ENCODE measurements at places on chromosomes 13 and 19.

GRCh38 chr19:46812977-46813838 is 24.8 kb upstream of the SLC1A5 start:
- no peak for DNase-seq

DNA sequence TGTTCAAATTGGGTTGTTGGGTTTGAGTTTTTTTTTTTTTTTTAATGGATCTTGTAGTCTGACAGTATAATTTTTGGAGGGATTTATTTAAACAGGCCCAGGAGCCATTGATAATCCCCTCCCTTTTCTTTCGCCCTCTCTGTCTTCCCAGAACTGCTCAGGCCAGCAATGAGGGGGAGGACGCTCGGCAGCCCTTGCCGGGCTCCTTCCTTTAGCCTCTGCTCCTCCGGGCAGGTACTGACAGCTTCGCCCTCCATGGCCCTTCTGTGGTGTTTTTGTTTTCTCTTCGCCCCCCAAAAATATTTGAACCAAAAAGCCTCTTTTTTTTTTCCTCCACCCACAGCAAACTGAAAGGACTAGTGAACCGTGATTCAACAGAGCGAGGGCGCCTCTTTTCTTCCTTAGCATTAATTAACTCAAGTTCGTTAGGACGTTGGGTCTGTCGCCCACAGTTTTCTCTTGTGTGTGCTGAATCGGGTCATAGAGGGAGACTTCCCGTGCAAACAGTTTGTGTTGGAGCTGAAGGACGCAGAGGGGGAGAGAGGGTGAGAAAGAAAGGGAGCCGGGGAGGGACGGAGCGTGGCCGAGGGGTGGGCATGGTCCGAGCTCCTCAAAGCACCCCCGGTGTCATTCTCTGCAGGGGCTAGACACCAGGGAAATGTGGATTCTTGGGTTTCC is 21.5 kb downstream of the NFIX start:
- DNase-seq: no peak

GRCh38 chr13:91400063-91400399 is 1.6 kb downstream of the GPC5 start:
- no peak for DNase-seq

DNA sequence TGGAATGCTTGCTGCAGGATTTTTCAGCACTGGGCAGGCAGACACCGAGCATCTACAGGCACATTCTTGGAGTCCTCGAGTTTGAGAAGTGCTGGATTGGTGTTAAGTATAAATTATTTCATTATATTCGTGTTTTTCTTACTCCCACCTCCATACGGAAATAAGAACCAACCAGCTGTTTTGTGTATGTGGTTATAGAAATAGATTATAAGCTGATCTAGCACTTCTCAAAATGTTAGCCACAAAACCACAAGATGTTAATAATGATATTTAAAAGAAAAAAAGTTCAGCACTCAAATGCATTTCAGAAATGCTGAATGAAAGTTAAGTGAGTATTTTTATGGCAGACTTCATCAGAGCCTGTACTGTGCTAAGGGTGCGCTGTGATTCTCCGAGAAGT is 24.0 kb upstream of the TEX29 start:
- no peak for DNase-seq

- no peak for DNase-seq
These were observed 2.4 kb upstream of the ARGLU1 start for GRCh38 chr13:106570299-106570852.

DNA sequence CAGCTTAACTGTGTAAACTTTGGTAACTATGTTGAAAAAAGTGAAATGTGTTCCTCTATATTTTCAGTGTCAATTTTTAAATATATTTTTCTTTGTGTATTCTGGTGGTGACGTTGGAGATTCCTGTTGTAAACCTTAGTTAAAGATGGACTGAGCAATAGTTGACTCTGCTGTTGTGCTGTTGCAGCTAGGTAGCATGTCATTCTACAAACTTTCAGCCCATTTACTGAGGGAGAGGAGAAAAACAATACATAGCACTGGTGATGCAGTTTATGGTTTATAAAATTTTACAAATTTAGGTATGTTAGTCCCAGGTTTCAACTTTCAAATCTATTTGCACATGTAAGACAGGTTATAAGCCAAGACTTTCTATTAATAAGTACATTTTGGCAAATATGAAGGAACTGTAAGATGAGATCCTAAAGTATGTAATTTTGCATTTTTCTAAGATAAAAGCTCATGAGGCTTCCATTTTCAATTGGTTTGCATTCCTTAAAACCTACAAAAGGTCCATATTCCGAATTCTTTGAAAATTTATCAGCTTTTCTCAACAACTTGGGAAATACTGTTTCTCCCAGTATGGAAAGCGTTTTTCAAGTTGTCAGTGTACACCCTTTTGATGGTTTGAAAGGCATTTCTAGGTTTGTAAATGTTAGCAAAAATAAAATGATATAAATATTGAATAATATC is 1.5 kb downstream of the NDFIP2 start:
- no peak for DNase-seq

GRCh38 chr13:98874029-98874397 is 103.9 kb downstream of the DOCK9 start:
- DNase-seq: no peak

- DNase-seq: no peak
These were observed 1.9 kb downstream of the TSEN34 start for GRCh38 chr19:54193011-54193410.

DNA sequence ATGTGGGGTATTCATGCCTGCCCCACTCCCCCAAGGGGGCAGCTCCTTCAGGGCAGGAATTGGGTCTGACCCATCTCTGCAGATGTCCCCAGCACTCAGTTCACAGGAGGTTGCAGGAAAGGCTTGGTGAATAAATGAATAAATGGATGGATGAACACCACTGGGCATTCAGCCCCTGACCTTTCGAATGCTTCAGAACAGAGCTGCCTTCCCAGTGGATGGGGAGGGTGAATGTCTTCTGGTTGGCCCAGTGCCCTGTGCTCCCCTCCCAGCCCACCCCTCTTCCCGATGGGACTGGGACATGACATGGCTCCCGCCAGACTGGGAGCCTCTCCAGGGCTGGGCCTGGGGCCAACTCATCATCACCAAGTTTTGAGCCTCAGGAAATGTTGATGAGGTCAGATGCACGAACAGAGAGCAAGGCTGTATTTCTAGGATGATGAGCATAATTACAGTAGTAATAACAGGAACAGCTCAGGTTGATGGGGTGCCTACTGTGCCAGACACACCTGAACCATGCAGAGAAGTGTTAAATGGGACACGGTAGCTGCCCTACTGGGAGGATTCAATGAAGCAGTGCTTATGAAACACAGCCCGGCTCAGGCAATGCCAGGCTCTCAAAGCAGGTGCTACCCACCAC is 25.7 kb downstream of the VRK3 start:
- DNase-seq: no peak

DNA sequence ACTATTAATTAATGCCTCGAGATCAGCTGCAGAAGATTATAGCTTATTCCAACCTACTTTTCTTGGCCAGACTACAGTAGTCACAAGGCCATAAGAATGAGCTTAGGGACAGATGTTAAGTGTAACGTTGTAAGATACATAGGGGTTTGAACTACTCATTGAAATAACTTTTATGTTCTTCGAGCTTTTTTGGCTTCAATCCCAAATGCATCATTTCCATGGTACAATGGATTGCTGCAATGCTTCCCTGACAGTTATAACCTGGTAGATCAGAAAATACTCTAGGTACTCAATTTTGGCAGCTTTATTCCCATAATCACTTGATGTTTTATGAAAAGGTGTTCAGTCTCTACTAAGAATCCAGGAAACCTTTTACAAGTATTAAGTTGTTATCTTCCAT is 2216.7 kb upstream of the PCDH20 start:
- DNase-seq: no peak

GRCh38 chr13:30093236-30093635 is 214.1 kb downstream of the KATNAL1 start:
- no peak for DNase-seq

DNA sequence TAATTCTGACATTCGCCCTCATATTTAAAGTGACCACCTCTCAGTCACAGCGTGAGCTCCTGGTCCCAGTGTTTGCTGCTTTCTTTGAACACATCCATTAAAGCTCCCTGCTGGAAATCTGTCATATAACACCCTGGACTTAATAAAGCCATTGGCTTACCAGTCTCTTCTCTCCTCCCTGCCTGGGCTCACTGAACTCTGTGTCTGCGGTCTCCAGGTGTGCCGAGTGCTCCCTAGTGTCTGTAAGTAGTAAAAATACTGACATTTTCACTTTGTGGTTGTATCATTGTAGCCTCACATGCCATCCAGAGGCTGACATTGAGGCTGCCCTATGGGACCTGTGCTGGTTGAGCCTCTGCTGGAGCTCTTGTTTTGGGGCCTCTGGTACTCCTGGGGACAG is 2.6 kb upstream of the PSG11 start:
- DNase-seq: no peak

- DNase-seq: no peak
These were observed 3.8 kb upstream of the IL17D start for GRCh38 chr13:20699715-20700114.

GRCh38 chr13:102970542-102970941 is 95.7 kb downstream of the SLC10A2 start:
- DNase-seq: no peak

DNA sequence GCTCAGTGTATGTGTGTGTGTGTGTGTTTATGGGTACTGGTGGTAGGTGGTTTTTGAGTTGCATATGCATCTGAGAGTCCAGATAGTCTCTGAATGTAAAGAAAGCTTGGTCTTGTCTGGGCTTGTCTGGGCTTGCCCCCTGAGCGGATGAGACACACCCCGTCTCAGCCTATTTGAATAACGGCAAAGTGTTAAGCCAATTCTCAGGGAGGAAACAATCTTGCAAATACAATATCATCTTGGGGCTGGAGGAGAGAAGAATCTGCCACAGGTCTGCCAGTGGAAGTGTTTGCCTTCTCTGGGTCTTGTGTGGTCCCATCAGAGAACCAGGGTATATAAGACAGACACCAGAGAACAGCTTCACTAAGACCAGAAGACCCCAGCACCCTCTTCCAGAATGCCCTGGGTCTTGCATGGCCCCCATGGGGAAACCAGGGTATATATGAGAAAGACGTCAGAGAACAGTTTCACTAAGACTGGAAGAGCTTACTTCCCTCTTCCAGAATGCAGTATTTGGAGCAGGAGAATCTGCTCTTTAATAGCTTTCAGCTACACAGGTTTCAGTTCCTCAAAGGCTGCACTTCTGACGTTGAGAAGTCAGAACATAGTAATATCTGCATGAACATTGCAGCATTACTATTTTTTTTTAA is 13.3 kb downstream of the CD70 start:
- DNase-seq: no peak

DNA sequence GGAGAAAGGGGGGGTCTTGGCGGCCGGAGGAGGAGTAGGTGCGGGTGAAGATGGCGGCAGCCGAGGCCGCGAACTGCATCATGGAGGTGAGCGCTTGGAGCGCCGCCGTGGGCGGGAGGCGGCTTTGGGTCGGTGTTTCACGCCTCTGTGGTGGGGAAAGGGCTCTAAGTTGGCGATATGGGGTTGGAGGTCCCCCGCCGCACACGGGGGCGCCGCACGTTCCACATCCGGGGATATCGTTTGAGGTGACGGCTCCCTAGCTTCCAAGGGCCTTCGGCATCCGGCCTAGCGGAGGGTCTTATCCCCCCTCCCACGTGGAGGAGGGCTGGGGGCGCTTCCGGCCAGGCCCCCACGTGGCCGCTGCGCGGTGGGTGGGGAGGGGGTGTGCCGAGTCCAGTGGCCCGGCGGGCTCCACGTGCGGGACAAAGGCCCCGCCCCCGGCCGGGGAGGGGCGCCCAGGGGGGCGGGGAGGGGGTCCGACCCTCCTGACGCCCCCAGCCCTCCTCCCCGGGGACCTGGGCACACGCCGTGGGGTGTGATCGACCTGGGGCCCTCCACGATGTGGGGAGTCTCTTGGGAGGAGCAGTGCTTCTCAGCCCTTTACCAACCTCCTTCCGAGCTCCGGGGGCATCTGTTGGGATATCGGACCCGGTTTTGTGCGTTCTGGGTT is at the start of gene PRMT1:
Gene PRMT1 (plus strand): TSS at position 41 of the 670 bp plus-strand sequence. CDS start 10 bp downstream, at position 51.
- no peak for DNase-seq

GRCh38 chr13:48749699-48750473 is 96.2 kb downstream of the CYSLTR2 start:
- no peak for DNase-seq

- DNase-seq: no peak
These were observed 757 bp downstream of the FBN3 start for GRCh38 chr19:8148410-8149260.

- no peak for DNase-seq
These were observed 47.0 kb downstream of the MCF2L start for GRCh38 chr13:113015826-113016525.

DNA sequence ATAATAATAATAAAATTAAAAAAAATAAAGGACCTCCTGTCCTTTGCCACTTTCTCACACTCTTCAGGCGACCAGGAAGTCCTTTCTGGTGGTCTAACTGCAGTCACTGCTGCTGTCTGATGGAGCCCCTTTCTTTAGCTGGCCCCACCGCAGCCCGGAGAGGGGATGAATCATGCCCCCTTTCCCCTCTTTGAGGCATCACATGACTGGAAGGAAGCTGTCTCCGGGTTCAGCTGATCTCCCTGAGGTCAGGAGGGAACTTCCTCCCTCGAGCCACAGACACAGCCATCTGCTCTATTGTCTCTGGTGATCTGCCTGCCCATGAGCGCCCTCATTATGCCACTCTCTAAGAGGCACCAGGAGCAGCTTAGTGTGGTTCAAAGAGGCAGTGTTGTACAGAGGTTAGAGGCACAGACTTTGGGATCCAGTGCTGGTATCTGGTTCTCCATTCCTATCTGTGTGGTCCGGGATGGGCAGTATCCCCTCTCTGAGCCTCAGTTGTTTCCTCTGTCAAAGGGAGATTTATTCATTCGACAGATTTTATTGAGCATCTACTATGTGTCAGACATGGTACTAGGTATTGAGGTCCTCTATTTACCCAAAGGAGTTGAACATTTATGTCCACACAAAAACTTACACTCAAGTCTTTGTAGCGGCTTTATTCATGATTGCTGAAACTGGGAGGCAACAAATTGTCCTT is 30.0 kb downstream of the VAV1 start:
- peak; percentile 94 for DNase-seq

DNA sequence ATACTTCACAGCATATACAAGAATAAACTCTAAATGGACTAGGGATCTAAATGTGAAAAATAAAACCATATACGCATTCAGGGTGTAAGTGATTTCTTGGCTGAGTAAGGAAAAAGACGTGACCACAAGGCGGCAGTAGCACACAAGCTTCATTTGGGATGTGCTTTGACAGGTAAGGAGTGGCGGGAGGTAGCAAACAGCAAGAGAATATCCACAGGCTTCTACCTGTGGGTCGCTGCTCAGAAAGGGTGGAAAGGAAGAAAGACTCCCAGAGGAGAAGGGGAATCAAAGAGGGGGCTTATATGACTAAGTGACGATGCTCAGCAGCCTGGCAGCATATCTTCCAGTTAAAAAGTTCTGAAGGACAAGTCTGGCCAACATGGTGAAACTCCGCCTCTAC is 2.5 kb upstream of the ZNF121 start:
- peak; percentile 73 for DNase-seq

GRCh38 chr13:41457589-41458186 is 338 bp downstream of the RGCC start:
- DNase-seq: no peak
